ENCODE measurements at places on chromosomes 1 and 21.

DNA sequence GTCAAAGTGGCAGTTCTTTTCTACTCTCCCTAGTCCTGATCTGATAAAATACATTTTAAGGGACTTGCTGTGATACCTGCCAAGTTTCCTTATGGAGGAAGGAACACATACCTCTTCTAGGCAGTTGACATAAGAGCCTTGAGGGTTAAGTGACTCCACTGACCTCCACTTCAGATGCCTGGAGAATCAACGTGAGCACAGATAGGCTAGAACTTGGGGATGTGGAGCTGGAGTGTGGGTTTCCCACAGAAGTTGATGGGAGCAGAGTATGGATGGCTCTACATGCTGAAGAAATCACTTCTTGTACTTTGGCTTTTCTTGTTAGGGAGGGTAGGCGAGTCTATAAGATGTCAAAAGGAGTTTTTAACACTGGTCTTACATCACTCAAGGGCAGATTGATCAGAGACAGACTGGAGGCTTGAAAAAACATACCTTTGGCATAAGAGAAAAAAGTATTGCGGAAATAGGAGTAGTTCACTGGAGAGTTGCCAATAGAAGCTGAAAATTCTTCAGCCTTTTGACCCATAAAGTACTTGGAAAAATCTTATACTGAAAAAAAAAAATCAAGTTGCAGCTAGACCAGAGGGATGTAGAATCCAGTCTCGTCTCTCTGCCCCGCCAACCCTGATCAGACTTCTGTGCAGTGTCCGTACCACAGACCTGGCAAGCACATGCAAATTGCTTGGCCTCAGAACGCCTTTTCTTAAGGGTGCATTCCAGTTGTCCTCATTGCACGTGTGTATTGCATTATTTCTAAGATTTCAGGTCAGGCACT, 5.5 kb downstream of the RHOU start:
- DNase-seq: no peak

DNA sequence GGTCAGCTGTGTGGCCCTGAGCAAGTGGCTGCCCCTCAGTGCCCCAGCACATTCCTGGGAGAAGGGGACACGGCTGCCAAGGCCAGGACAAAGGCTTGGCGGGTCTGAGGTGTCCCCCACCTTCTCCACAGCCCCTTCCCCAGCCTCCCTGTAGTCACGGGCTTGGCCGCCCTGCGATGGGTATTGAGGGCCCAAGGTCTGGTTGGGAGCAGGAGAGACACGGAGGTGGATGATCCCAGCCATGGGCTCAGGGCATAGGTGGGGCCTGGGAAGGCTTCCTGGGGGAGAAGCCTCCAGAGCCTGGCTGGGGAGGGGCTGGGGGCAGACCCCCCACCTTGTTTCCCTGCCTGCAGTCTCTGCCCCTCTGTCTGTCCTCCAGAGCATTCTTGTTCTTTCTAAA, 27.0 kb downstream of the TTC39A start:
- no peak for DNase-seq

DNA sequence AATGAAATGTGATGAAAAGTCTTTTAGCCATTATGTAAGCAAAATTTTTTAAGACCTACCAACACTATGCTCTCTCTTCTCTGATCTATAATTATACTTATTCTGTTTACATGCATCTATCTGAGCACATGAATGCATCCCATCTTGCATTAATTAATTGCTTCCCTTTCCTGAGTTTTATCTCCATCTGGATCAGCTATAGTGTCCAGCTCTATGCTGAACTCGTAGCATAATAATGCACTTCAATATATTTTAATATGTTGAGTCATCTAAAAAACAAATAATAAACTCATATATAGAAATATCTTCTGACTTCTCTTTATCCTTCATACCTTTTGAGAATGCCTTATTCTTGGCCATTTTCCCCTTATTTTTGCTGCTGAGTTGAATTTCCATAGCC, 1097.8 kb downstream of the TTLL7 start:
- no peak for DNase-seq

DNA sequence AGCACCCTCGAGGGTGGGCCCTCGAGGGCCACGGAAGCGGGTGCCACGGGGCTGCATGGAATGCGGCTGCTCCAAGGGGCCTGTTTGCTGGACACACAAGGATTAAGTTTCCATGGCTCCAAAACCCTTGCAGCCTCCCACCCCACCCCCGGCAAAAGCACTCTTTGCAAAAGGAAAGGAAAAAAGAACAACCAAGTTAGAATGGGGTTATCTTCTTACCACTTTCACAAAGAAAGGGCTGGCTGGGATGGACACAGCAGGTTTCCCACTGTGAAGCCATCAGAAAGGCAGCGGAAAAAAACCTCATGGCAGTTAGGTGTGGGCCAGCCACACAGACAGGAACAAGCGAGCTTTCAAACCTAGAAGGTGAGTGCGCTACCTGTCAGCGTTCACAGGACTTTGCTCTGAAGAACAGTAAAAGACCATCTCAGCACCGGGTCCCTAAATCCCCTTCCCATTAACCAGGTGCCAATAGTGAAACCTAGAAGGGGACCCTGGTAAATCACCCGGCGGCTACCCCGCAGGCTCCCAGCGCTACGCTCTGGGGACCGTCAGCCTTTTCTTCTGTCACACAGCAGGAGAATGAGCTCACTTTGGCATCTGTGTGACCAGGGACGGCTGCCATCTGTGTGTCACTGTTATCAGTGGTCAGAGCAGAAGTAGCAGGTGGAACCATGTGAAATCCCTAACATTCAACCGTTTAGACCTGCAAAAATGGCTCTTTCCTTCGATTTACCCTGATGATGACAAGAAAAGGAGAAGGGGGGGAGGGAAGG, 93.0 kb downstream of the SIM2 start:
- no peak for DNase-seq

GRCh38 chr1:70820396-70820795, 227.2 kb downstream of the PTGER3 start:
- DNase-seq: no peak

DNA sequence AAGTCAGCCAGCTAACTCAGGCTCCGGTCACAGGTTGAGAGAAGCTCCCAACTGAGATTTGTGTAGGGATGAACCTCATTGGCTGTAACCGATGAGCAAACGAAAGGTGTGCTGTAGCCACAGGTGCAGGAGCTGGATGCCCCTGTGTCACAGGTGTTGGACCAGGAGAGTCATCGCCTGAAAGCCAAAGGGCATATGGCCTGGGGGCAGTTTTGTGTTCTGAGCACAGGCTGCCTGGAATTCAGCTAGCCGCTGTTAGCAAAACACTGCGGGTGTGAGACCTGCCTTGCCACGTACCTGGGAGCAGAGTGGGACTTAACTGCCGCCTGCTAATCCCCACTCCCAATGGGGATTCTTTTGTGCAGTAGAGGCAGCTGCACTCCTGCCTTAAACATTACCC, 55.3 kb downstream of the NEK7 start:
- DNase-seq: no peak

DNA sequence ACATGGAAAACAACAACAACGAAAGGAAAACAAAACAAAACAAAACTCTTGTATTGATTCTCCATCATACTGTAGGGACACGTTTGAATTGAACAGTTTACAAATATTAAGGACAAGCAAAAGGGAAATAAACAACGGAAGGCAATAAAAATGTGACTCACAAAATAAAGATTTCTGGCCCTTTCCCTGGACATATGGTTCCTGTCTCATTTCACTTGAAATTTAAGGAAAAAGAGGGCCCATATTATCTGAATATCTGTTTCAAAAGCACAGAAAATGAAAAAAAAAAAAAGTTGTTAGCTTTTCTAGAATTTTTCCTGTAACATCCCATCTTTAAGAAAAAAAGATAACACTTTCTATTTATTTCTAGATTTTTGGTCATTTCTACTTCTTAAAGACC, 3.6 kb upstream of the PKN2 start:
- DNase-seq: no peak

- no peak for DNase-seq
Measured at GRCh38 chr1:200128081-200128480, 100.6 kb downstream of the NR5A2 start.

DNA sequence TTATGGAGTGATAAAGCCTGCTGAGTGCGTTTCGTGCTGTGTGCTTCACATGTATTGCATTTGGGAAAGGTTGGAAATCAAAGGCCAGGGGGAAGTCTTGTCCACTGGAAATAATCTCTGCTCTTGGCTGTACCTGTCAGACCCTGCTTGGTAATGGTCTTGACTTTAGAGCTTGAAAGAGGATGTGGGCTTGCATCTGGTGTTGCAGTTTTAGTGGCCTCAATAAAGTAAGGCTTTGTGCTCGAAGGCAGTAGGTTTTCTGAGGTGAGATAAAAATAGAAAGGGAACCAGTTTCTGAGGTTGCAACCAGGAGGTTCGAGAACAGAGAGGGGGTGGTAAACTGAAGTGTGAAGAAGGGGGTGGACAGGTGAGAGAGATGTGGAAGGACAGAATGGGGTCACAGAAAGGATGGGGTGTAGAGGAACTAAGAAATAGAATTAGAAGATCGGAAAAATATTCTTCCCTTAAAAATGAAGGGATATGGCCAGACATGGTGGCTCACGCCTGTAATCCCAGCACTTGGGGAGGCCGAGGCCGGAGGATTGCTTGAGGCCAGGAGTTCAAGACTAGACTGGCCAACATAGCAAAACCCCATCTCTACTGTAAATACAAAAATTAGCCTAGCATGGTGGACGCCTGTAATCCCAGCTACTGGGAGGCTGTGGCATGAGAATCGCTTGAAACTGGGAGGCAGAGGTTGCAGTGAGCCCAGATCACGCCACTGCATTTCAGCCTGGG, 1.5 kb downstream of the S100PBP start:
- no peak for DNase-seq

- DNase-seq: no peak
Measured at GRCh38 chr1:237736372-237737029, 154.2 kb downstream of the ZP4 start.

DNA sequence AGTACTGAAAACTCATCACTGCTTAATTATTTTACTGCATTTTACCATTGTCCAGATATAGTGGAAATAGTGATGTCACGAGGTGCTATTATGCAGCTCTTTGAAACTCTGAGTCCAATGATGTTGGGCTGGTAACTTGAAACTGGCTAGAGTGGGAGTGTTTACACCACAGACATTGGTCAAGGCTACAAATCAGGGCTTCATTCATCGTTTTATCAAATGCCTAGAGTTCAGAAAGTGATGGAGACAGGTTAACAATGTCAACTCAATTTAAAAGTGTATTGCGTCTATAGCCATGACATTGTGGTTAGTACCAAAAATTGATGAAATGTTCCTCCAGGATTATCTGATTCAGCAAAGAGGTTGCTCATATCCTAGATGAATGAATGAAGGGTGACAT, 12.7 kb downstream of the PADI1 start:
- no peak for DNase-seq

DNA sequence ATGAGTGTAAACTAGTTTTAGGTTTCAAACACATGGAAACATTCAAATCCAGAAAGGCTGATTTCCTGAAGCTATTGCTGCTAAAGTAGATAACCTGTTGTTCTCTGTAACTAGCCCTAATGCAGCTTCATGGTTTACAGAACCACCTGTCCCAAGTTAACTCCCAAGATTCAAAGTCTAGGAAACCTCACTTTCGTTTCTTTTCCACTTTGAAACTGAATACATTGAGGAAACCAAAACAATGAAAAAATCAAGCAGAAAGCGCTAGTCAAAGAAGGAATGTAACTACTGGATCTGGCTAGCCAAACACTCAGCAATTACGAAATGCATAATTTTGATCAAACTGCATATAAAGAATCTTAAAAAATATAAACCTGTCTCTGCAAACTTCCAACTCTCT, 17.8 kb downstream of the SLC16A1 start:
- no peak for DNase-seq

DNA sequence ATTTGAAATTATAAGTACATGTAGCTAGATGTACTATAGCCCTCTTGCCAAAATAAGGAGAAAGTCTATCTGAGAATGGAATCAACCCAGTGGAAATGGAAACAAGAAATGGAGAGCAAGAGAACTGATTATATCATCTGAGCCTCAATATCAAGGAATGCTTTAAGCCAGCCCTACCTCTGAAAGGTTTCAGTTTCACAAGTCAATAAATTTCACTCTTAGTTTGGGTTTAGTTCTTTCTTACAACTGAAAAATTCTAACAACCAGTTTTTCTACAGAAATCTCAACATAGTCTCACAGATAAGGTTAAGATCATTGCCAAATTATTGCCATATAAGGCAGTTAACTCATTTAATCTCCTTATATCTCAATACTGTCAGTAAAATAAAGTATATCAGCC, 80.0 kb downstream of the EPS15 start:
- DNase-seq: no peak

- no peak for DNase-seq
Measured at GRCh38 chr1:91578320-91579109, 77.9 kb downstream of the CDC7 start.

DNA sequence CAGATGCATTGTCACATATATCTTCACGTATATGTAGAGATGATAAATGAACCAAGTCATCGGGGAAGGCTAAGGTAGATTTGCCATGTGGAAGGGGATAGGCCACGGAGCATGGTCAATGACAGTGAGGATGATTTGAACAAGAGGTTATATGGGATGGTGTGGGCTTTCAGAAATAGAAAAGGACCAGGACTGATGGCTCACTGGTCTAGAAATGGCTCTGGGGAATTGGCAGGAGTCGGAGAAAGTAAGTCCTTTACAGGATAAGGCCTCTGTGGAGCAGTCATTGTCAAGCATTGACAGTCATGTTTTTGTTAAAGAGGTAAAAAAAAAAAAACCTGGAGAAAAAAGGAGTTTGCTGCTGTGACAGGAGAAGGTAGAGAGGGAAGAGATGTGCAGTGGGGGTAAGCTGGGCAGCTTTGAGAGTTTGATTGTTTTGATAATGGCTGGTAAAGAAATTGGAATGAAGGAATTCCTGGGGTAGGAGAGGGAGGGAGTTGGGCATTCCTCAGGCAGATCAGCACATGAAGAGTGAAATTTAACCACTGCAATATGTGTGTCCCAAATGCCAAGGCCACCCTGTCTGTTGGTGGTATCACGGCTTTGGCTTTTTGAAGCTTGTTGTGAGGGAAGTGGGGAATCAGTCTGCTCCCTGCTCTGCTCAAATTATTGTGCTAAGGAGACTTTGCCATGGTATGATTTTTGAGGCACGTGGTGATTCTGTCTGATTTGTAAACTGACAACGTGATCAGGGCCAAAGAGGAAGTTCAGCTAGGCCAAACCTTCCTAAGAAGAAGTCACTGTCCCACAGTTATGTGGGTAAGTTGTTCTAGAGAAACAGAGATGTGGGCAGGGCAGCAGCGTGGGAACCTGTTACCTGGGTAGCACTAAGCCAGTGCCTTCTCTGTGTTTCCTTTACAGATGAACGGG, 26.0 kb downstream of the MACF1 start:
- no peak for DNase-seq

DNA sequence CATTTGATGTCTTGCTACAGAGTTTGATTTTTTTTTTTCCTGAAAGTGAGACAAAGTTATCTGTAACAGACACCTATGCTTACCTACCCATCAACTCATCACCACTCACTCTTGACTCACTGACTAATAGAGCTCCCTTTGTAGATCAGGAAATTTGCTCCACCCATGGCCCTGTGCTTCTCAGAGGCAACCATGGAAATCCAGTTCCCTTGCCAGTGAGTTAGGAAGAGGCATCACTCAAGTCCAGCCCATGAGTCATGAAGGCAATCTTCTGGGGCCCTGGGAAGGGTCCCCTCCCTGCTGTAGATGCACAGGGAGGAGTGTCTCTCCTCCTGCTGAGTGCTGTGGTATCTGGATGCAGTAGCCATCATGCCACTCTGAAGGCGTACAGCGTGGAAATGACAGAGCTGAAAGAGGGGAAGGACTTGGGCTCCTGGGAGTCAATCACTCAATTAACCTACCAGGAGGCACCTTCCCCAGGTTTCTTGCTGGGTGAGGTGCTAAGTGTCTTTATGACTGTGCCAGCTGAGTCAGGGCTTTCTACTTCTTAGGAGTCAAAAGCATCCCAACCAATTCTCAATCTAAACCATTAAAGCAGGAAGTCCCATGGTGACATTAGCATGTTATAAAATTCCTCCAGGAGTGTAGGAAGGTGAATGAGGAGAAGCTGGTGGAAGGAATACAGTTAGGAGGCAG, 56.1 kb downstream of the DNTTIP2 start:
- DNase-seq: no peak
